Smooth muscle cell of trachea (primary cell): ENCODE measurements at places on chromosomes 13 and 19. TPM values are rescaled to one million over a fixed set of nuclear protein-coding genes. Genes with fewer than 3 reads are reported as not detected.

The CACNG8 gene
- total RNA-seq: 0.50 and 0.58 TPM in 2 replicates

The ZNF285 gene
- 4.0 and 9.5 TPM in 2 replicates for total RNA-seq

The FLT1 gene
- 1.3 and 1.7 TPM in 2 replicates for total RNA-seq

The TBC1D4 gene
- total RNA-seq: 14.7 and 16.7 TPM in 2 replicates

The ZNF230 gene
- 3.8 and 4.8 TPM in 2 replicates for total RNA-seq

The NR2F6 gene
- total RNA-seq: 34.8 and 67.5 TPM in 2 replicates

The KLK1 gene
- not detected in 2 replicates for total RNA-seq

The FCAR gene
- total RNA-seq: not detected in 2 replicates

The C1QTNF9B gene
- total RNA-seq: 0.33 and 0.44 TPM in 2 replicates

The PALM gene
- total RNA-seq: 3.9 and 41.4 TPM in 2 replicates

The LPAR6 gene
- total RNA-seq: 3.1 and 10.2 TPM in 2 replicates

The SPATA13 gene
- total RNA-seq: 13.4 and 19.4 TPM in 2 replicates

The CCL25 gene
- total RNA-seq: not detected in 2 replicates

The CEACAM3 gene
- not detected in 2 replicates for total RNA-seq
